ENCODE measurements at places on chromosomes 13 and 19.

DNA sequence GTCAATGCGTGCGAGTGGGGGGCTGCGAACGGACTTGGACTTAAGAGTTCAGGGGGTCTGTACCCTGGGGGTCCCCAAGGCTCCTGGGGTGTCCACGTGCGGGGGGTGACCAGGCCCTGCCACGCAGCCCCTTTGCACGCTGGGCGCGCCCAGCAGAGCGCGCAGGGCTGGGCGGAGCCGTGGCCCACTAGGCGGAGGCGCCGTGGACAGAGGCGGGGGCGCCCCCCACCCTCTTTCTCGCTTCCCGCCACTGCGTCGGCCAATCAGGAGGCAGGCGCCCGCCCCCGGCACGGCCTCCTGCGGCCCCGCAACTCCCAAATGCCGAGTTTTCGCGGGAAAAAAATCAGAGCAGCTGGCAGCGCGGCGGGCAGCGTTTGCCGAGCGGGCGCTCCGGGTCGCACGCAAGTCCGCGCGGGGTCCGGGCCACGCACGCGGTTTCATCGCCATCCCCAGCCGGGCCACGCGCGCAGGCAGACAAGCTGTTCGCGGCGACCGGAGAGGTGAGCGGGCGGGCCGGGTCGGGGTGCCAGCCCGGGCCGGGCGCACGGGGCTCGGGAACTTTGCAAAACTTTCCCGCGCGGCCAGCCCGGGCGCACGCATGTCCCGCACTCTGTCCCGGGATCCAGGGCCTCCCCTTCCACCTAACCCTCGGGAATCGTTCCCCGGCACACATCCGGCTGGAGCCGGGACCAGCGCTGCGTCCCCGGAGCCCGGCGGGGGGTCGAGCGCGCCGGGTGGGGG, at the start of gene UHRF1:
TSS of gene UHRF1 (plus strand) at position 346 of the 741 bp plus-strand sequence. CDS start 1,385 bp downstream, outside the sequence.
- DNase-seq = no peak

GRCh38 chr19:19538785-19539166, 711 bp downstream of the CILP2 start:
- no peak for DNase-seq

- no peak for DNase-seq
Observed at GRCh38 chr13:98782654-98783053, 30.2 kb upstream of the SLC15A1 start.

DNA sequence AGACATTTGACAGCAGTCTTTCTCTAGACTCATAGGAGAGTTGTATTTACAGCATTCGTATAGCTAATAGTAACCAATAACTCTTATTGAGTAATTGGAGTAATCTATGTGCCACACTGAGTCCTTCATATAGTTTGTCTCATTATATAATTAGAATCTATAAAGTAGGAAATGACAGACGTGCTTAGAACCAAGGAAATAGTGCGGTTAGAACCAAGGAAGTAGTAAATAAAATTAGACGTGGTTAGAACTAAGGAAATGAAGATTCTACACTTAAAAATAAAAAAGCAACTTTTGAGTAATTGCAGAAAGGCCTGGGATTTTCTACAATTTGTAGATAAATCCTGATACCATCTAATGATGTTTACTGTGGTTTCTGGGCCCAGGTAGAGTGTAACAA, 107.8 kb upstream of the TNFSF11 start:
- DNase-seq = no peak

DNA sequence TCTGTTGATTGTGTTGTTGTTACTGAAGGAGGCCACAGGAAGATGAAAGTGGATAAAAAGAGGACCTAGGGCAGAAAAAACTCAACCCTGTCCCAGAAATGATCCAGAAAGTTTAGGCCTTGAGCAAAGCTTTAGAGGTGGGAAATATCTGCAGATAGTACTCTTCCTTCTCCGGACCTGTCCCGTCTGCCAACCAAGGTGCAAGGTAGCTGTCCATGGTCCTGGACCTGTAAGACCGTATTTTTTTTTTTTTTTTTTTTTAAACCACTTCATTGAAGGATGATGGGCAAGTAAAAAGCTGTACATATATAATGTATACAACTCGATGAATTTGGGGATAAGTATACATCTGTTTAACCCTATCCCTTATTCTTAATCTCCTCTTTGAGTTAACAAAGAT, 225.9 kb downstream of the OLFM4 start:
- DNase-seq = no peak

DNA sequence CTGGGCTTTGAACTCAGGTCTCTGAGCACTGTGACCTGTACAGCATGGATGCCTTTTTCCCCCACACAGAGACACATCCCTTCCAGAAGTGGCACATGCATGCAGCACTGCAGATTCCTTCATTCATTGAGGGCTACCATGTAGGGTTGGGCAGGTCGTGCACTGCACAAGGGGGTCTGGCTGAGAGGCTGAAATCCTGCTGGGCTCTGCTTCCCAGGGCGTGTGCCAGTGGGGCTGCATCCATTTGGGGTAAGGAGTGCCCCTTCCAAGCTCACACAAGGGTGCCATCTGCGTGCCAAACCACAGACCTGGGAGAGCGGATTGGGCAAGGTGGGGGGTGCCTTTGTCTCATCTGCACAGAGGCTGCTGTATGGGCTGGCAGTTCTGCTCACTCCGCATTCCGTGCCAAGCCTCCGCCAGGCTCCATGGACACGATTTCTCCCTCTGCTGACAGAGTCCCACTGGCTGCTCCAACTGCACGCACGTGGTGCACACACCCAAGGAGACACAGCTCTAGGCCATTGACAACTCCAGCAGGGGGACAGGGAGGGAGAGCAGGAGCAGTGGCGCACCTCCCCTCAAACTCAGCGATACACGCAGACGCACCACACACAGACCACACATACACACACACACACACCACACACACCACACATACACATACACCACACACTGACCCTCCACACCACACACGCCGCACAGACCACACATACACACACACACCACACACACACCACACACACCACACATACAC, 4.5 kb upstream of the SHISA7 start:
- DNase-seq = peak; percentile 57

GRCh38 chr19:29342721-29343120, 129.8 kb upstream of the UQCRFS1 start:
- DNase-seq = no peak

GRCh38 chr19:4319067-4319718, 14.8 kb downstream of the FSD1 start:
- DNase-seq = no peak

DNA sequence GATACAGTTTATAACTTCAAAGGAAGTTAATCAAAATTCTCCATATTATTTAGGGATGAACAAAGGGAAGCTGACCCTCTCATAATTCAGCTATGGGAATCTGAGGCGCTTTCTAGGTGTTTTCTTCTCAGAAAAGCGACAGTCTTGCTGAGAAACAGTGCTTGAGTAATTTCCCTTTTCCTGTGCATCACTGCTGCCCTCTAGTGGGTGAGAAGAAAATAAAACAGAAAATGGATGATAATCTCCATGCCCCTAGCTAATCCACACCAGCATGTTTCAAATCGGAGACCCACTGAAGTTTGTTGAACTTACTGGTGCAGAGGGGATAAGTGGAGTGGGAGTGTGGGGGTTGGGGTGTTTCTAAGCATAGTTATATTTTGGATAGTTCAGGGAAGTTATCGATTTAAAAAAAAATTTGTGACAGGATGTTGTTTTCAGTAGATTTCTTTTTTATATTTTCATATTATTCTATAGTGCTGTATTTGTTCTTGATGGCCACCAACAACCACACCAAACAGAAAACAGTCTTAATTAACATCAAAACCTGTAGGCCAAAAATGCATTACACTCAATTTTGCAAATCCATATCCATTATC, 21.4 kb downstream of the LCP1 start:
- peak; percentile 42 for DNase-seq

- DNase-seq = no peak
Observed at GRCh38 chr19:2244486-2244885, 4.6 kb upstream of the AMH start.

Data from fibroblast of gingiva (primary cell).